Sigmoid colon (tissue), 7 donors: ENCODE measurements at places on chromosomes 7 and 10.

DNA sequence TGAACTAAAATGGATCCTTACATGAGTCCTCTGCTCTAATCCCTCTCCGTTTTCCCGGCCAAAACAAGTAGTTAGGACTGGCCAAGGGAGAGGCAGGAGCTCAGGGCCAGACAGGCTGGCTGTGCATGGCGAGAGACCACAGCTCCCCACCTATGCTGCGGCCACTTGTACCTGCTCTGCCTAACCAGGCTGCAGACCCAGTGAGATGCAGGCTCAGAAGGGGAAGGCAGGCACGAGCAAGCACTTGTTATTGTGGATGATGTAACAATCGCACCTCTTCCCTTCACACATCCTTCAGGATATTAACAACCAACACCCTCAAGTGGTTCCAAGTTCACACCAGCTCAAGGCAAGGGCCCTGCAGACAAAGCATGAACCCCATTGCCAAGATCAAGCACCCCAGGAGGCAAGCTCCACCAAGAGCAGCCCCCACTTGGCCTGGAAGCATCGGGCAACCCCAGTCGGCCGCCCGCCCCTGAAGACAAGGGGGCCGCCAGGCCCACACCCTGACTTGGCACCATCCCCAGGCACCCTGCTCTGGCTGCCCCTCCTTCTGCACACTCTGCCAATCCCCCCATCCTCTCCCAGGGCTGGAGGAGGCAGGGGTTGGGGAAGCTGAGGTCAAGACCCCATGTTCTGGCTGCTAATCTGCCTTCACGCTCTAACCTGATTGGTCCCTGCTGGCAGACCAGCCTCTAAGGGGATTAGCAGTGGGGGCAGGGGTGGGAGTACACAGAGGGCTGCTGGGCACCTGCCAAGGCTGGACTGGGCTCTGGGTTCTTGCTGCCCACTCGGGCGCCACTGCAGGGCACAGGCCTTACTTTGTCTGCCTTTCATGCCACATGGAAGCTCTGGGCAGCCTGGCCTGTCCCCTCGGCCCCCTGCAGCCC, 111.3 kb downstream of the SLIT1 start:
- DNase-seq: no peak

DNA sequence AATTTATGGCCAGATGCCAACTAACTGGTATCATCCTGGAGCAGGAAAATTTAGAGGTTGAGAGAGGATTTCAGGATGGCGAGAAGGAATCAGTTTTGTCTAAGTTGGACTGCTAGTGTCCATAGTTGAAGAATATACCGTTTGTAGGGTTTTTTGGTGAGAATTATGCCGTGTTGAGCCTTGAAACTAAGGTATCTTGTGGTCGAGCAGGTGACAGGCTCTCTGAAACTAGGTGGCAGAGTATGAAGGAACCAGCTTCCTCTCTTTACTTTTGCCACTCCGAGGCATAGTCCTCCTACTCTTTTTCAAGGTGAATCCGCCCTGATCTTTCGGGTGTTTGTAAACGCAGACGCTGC, 9.7 kb downstream of the MDFIC start:
- no peak for DNase-seq

DNA sequence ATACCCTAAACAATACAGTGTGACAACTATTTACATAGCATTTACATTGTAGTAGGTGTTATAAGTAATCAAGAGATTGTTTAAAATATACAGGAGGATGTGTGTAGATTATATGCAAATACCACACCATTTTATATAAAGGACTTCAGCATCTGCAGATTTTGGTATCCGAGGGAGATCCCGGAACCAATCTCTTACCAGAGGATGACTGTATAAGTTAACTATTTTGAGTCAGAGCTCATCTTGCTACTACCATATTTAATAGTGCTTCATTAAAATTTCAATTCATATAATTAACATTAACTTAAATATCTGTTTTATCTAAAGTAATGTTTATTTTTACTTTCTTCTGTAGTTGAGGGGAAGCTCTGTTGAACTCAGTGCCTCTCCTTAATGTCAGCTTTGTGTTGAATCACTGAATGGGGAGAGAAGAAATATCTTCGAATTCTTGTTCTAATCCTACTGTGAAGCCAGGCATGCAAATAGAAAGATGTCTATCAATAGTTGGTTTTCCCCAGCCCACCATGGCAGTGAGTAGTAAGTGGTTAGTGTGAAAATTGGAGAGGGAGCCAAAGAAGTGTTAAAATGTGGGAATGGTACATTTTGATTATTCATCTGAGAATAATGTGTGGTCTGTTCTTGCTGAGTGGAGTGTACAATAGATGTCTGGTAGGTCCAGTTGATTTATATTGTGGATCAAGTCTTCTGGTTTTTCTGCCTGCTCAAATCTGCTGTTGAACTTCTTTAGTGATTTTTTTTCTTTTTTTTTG, 90.1 kb upstream of the CYP26C1 start:
- DNase-seq: no peak

DNA sequence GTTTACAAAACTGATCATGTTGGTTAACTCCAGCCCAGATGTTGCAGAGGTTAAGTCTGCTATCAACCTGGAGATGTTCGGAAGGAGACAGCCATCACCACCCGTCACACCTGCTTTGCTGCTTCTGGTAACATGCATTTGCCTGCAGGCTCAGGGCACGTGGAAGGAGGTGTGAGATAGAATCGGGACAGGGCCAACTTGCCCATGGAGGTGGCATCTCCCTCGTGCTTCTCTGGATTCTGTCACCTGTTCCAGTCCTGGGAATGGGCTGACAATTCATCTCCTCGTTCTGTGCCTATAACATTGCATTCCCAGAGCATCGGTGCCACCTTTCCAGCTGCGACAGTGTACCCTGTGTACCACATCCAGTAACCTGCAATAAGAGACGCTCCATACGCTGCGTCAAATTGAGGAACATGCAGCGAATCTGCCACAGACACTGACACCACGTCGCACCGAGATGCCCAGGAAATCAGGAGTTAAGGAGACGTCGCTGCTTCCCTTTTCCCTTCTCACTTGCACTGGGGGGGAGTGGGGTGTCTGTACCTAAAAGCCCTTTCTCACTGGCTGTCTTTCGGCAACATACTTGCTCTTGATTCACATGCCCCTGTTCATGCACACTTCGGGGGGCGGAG, 65.8 kb downstream of the ADARB2 start:
- DNase-seq: no peak

- no peak for DNase-seq
Measured at GRCh38 chr10:45144326-45145070, 143.8 kb downstream of the ZNF22 start.

GRCh38 chr10:96138102-96138501, 8.0 kb downstream of the ZNF518A start:
- no peak for DNase-seq

- DNase-seq: no peak
Measured at GRCh38 chr10:79184145-79184625, 115.4 kb downstream of the ZMIZ1 start.

DNA sequence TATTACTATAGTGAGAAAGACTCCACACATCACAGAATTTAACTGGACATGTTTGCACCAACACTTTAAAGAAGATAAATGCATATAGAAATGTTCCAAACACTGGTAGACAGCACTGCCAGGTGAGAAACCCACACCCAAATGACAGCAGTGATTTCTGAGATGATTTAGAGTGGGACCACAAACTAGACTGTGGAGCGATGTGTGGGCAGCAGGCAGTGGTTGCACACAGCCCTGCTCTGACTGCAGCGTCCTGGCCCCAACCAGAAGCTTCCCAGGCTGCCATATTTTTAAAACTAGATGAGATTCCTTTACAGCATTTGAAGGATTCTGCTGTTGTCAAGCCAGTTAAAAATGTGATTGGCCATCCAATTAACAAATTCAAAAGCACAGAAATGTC, 47.7 kb upstream of the COMMD3 start:
- no peak for DNase-seq

- DNase-seq: no peak
Measured at GRCh38 chr7:29193316-29194205, 1.0 kb upstream of the CHN2 start.

DNA sequence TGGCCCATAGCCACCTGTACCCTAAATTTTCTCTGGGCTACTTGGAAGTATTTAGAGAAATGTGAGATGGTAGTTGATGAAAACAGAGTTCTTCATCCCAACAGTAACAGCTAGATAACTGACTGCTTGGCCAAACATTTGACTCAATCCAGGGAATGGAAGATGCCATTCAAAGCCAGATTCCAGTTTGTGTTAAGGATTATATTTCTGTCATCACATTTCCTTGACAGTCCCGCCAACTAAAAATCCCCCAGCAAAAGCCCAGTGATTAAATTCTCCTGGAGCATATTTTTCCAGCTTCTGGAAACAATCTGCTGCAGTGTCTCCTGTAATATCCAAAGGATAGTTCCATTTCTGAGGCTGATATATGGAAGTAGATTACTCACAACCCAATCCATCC, 45.4 kb upstream of the PTN start:
- DNase-seq: no peak

DNA sequence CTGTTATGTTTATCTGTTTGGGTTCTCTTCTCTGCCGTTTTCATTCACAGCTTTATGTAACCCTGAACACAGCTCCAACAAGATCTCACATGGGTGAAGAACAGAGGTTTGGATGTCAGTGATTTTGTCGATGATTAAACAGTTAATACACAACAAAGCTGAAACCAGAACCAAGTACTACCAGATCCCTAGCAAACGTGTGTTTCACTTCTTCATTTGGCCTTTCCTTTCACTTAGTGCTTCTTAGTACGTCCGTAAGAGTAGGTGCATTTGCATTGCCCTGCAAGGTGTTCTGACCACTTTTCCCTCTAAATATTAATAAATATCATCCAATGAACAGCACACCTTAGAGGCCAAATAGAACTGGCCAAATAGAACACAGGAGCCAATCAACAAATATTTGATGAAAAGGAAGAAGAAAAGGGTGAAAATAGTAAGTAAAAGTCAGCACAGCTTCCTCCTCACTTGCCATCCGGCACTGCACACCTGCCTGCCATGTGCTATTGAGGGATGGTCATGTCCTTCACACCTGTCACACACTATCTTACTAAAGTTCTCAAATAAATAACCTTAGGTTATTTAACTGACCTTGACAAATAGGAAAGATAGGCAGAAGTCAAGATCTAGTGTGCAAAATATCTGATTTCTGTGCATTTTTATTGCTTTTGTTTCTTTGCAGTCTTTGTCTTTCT, 252.6 kb upstream of the ANKRD30A start:
- no peak for DNase-seq

GRCh38 chr7:157538321-157538720, 201.5 kb downstream of the DNAJB6 start:
- DNase-seq: no peak

DNA sequence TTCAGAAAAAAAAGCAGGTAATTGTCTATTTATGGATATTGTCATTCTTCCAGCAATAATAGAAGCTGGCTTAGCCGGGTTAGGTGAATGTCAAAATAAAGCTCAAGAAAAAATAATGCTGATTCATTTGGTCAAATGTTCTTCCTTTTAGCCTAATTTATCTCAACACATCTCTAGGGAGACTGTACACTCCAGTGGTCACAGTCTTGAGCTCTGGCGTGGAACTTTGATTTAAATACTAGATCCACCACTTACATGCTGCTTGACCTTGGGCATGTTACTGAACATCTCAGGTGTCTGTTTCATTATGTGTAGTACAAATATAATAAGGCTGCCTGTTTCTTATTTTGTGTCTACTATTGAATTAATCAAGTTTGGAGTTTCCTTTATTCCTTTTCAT, 22.0 kb downstream of the PRTFDC1 start:
- no peak for DNase-seq

DNA sequence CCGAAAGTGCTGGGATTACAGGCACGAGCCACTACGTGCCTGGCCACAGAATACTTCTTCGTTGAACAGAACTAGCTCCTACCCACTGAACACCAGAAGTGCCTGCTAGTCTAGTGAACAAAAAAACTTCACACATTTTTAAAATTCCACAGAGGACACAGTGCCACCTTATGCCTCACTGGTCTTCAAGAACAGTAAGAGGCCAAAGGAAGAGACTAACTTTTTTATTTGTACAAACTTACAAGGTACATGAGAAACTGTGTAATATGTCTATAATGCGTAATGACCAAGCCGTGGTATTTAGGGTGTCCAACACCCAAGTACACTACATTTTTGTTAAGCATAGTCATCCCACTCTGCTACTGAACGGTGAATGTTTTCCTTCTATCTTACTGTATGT, 144.4 kb upstream of the PTER start:
- DNase-seq: no peak

GRCh38 chr7:85469446-85470010, 282.7 kb upstream of the SEMA3D start:
- DNase-seq: no peak

DNA sequence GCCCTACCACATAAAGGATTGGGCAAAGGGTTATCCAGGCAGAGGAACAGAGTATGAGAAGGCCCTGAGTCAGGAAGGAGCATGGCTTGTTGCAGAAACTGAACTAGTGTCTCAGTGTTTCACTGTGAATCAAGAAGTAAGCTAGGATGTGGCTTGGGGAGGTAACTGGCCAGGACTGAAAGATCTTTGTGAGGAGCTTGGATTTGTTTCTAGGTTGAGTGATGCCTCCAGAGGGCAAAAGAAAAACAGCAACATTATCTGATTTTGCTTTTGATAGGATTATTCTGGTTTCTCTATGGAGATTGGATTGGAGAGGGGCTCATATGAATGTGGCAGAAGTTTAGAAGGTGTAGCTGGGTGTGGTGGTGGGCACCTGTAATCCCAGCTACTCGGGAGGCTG, 137.9 kb upstream of the HDAC9 start:
- DNase-seq: no peak

- no peak for DNase-seq
Measured at GRCh38 chr10:95478935-95479334, 82.2 kb downstream of the SORBS1 start.

- no peak for DNase-seq
Measured at GRCh38 chr7:120955577-120956149, 5.1 kb downstream of the ING3 start.

- no peak for DNase-seq
Measured at GRCh38 chr7:24879291-24879690, 100.7 kb downstream of the OSBPL3 start.

GRCh38 chr10:76902949-76903348, 734.7 kb downstream of the KCNMA1 start:
- no peak for DNase-seq

- no peak for DNase-seq
Measured at GRCh38 chr7:159068893-159069448, 75.7 kb downstream of the VIPR2 start.

GRCh38 chr10:21208666-21209316, 311.7 kb upstream of the NEBL start:
- no peak for DNase-seq

DNA sequence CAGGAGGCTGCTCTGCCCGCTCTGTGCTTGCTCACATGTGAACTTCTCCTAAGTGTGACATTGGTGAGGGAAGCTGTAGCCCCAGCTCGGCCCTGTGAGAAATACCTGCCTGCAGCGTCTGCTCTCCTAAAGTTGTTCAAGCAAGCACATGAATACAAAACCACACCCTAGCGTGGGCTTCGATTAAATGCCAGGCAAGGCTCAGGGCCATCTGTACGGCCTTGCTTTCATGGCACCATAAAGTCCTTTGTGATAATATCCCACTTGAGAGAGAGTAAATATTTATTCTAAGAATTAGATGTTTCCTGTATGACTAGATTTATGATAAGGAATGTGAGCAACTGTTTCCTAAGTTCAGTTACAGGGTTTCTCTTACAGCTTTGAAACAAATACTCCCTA, 262.8 kb upstream of the KLF14 start:
- no peak for DNase-seq

GRCh38 chr10:71708301-71708703, 11.3 kb downstream of the C10orf105 start:
- DNase-seq: no peak

GRCh38 chr7:17769918-17770317, 170.4 kb downstream of the SNX13 start:
- no peak for DNase-seq
